GM04504 (cell line): ENCODE measurements at places on chromosomes 2 and 18.

- no peak for DNase-seq
These were observed 128.0 kb downstream of the SPP2 start for GRCh38 chr2:234178330-234179030.

DNA sequence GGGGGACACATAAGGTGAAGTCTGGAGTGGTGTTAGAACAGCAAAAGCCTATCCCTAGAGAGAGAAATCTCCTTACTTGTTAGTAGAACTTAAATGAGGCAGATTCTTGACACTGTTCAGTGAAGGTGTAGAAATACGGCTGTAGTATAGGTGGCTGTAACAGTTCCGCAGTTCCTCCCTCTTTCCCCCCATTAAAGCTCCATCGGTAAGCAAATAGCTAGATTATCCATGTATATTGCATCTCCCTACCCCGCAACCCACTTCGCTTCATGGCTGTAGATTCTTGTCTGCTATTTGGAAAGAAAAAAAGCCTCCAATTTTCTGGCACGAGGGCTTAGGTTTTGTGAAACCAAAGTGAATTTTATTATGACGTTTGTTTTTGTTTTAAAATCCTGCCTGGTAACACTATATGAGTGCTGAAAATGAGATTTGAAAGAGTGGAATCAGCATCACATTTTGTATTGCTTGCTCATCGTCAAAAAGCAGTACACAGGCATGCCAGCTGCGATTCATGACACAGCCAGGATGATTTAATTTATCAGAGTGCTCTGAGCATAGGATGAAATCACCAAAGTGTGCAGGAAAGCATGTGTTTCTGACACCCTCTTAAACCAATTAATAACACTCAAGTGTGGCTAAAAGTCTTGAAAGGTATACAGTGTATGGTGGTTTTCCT, 1.4 kb downstream of the FAM171B start:
- peak; percentile 28 for DNase-seq

- peak; percentile 83 for DNase-seq
These were observed at the start of gene PPP1R7 for GRCh38 chr2:241149925-241150659. PPP1R7 (plus strand) TSS chr2:241150467; CDS start chr2:241150496, 29 bp downstream.

- DNase-seq: no peak
These were observed 84.5 kb upstream of the DTNB start for GRCh38 chr2:25757906-25758305.

DNA sequence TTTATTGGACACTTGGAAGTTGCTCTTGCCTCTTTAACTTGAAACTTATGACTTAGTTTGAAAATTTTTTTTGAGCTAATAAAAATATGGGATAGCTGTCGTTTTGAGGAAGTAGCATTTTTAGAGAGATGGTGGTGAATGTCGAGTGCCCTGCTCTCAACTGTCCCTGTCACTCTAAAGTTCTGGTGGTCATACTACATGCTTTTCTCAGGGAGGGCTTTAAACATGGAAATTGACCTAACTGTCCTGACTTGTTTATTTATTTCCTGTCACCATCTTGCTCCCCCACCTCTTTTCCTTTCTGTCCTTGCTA, 16.0 kb downstream of the CEP192 start:
- DNase-seq: no peak

DNA sequence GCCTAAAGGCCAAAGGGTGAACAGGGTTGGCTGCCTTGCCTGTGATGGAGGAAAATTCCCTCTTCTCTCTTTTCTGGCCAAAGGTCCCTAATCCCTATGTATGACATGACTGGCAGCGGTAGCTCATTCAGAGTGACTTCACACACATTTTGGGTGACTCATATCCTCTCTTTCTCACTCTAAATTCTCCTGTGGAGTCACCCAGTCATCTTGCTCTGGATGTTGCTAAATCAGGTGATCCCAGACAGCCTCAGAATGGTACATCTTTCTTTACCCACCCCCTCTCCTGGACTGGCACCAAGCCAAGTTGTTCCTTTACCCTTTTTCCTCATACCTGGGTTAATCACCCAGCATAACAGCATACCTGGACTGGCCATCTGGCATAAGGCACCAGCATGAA, 77.2 kb downstream of the NEURL3 start:
- peak; percentile 36 for DNase-seq

DNA sequence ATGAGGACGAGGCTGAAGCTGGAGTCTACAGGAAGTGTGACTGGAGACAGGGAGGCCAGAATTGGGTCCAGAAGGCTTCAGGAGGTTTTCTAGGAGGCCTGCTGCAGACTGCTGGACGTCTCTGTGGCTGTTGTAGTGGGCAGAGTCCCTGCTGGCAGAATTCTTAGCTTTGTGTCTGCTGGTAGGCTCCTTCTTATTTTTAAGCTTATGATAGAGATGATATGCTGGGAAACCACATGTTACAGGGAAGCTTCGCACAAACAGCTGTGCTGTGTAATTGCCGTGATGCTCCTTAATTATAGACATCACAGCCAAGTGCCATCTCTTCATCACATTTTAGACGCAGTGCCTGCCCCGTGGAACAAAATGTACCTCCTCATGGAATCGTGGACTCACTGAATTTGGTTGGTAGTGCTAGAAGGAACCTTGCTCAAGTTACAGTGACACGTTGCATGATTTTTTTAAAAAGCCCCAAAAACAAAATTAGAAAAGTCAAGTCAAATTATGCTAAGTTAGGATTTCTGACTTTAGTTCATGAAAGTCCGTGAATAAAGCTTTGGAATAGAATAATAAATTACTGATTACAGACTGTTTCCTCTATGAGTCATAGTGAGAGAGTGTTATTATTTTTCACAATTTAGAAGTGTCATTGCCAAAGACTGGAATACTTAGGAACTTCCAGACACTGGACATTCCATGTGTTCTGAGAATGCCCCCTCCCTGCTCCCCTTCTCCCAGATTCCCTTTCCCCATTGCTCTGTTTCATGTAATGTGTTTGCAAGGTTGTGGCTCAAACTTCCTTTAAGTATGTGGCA, 144.1 kb downstream of the FHOD3 start:
- DNase-seq: peak; percentile 52

GRCh38 chr2:100383306-100383705, 34.2 kb downstream of the CHST10 start:
- no peak for DNase-seq

- DNase-seq: no peak
These were observed 65.3 kb upstream of the MAPK4 start for GRCh38 chr18:50494569-50494968.

- DNase-seq: no peak
These were observed 87.4 kb downstream of the STK39 start for GRCh38 chr2:168159754-168160585.

GRCh38 chr2:197141702-197142473, 168.7 kb downstream of the ANKRD44 start:
- DNase-seq: no peak

- no peak for DNase-seq
These were observed 617.3 kb upstream of the LRATD1 start for GRCh38 chr2:14015113-14015630.

DNA sequence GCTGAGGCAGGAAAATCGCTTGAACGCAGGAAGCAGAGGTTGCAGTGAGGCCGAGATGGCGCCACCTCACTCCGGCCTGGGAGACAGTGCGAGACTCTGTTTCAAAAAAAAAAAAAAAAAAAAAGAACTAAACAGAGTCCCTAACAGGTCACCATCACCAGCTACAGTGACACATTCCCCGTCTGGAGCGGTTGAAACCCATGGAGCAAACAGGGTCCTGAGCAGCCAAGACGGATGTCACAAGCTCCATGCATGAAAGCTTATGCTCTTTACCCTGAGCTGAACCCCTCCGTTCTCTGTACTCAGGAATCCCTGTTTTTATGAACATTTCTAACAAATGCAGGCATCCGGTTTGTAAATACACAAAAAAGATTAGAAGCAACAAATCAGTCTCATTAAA, 55.9 kb upstream of the LAPTM4A start:
- no peak for DNase-seq

DNA sequence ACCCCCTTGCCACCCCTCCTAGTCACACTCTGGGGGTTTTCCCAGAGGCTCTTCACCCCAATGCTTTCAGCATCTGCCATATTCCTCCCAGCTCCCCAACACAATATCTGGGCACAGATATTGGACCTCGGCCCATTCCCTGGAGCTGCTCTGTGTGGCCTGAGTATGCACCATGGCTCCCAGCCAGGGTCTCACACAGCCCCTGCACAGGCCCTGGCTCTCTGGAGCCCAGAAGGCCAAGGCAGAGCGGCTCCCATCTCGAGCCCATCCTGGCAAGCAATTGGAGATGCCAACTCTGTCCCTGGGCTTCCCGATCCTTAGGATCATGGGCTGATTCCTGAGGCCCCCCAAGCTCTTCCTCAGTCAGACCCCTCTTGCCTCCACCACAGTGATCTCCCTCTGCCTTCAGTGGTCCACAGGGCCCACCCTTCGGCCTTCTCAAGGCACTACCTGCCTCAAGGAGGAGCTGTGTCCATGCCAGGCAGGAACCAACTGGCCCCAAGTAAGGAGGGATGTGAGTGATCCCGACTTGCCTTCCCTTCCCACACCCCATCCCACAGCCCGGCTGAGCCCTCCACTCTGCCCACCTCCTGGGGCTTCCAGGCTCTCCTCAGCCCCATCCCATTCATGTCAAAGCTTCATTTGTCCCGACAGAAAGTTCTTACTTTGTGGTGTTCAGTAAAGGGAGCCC, 62.7 kb downstream of the ADD2 start:
- DNase-seq: no peak

- DNase-seq: no peak
These were observed 65.7 kb upstream of the SERPINE2 start for GRCh38 chr2:224104668-224105386.

GRCh38 chr2:225842939-225843338, 443.4 kb downstream of the NYAP2 start:
- DNase-seq: peak; percentile 13

DNA sequence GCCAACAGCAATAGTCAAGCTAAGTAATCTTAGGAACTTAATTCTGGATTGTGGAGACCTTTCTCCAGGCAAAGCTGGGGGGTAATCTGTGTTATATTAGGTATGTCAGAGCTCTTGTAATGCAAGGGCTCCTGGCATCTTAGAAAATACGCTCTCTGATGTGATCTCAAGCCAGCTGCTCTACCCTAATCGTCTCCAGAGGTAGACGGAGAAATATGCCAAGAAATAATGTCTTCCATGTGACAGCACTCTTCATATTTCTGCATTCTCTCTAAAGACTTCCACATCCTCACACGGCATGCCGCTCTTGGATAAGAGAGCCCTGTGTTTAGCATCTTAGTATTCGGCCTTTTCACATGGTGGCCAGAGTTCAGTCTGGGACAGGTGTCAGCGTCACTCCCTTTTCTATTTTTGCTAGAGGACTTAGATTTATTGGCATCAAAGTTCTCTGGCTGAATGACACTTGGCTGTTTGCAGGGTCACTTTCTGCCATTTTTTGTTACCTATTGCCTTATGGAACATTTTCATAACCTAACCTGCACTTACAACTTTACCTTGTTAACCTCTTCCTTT, 25.2 kb downstream of the CAPN13 start:
- no peak for DNase-seq

DNA sequence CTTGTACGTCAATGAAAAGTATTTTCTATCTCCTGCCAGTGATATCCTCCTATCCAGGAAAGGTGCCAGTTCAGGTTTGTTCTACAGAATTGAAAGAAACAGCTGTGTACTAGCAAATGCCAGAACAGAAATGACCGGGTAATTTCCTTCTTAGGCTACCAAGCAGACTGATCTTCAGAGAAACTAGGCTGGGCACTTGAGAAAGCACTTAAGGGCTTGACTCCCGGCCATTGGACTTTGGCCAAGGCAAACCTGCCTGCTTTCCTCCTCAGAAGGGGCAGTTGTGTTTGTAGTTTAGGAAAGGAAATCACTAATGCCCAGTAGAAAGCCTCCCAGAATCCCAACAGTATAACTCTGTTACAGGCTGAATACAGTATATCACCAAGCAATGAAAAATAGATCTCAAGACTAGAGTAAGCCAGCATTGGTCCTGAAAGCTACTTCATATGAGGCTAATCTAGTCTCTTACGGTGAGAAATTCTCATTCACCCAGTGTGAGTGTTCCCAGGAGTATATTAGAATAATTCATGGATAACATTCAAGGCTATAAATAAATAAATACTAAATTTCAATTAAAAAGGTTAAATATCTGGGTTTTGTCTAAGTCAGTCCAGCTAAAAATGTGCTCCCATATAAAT, 43.0 kb upstream of the COL5A2 start:
- DNase-seq: no peak

GRCh38 chr18:14976736-14977430, 228.9 kb downstream of the ANKRD30B start:
- no peak for DNase-seq

- no peak for DNase-seq
These were observed at the start of gene HOXD11 for GRCh38 chr2:176106581-176107539. HOXD11 (plus strand) TSS chr2:176107280; CDS start chr2:176107356, 76 bp downstream.

- DNase-seq: no peak
These were observed 2.3 kb downstream of the EML4 start for GRCh38 chr2:42171396-42171980.

DNA sequence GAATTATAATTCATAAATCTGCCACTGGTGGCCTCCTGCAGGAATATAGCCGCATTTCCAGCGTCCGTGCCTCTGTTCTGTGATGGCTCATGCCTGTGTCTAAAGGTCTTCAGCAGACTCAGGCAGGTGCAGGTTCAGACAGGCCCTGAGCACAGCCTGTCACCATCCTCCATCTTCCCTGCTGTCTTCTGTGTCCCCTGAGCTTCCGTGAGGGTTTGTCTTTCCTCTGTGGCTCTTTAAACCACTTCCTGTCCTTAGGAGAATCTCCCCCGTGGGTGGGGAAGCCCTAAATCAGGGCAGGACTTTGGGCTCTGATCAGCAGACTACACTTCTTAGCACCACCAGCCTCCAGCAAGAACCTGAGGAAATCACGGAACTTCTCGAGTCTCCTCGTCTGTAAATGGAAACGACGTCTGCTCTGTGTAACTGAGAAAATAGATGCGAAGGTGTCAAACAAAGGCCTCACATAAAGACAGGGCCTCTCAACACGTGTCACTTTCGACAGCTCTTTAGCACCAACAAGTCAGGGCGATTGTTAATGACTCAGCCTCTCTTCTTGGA, 24.1 kb upstream of the NFATC1 start:
- DNase-seq: no peak

DNA sequence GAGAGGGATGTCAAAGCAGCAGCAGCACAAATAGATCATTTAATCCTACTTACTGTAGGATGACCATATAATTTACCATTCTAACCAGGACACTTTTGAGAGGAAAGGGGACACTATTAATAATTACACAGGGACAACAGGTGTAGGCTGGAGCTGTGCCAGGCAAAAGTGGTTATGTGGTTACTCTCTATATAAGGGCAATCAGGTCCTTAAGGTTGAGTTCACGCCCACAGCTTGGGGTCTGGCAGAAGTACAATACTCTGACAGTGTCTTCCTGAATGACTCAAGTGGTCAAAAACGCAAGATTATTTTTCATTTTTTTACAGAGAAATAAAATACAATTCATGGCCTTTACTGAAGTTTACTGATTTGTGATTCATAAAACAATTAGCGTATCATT, 2.8 kb downstream of the PREPL start:
- DNase-seq: no peak
